ENCODE measurements at places on chromosomes 1 and 21.
A peak's percentile ranks its signal among the peaks of the same experiment; 100 is the strongest.

DNA sequence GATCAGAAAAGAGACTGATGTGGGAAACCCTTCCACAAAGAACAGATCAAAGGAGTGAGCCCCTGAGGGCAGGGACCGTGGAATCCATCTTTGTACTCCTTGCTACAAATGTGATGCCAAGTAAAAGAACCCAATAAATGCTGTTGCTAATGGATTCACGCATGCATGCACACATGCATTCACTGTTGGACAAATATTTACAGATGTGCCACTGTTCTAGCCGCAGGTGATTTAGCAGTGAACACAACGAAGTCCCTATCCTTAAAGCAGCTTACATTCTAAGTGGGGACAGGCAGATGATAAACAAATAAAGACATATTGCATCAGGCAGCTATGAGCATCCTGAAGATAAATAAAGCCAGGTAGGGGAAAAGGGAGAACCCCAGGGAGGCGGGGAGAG, 67.8 kb downstream of the ITPKB start:
- peaks cover 26% of the 10 kb centered on the region for H3K4me1 ChIP-seq

DNA sequence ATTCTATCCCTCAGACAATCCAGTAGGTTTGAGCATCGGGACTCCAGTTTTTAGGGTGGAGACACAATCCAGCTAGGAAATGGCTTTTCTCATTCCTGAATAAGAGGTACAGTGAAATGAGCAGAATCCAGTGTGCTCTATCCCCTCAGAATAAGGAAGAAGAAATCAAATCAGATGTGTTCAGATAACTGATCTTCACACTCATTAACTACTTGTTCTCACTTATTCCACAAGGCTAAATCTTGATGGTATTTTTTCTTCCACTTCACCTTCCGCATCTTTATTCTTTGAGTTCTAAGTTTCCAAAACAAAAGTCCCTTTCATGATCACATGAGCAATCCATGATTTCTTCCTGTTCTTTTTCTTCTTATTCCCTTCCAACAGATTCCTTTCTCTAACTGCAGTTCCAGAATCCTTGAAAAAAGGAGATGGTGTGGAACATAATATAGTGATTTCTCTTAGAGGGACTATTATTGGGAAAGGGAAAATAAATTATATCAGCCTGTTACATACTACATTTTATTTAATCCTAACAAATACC, 1.7 kb downstream of the SYT11 start:
- H3K36me3 ChIP-seq: peaks cover 3% of the 10 kb centered on the region
- H3K27me3 ChIP-seq: no peaks in the 10 kb centered on the region
- no peak overlapping the region for H3K4me3 ChIP-seq
- H3K27ac ChIP-seq: no peak overlapping the region

DNA sequence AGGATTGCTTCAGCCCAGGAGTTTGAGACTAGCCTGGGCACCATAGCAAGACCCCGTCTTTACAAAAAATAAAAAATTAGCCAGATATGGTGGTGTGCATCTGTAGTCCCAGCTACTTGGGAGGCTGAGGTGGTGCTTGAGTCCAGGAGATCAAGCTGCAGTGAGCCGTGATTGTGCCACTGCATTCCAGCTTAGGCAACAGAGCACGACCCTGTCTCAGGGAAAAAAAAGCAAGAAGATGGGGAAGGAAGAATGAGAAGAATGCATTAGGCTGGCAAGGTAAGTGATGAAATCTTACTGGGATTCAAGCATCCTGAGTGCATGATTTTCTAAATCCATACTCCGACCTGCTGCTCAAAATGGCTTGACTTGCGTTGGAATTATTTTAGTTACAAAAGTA, 6.8 kb downstream of the PCP4L1 start:
- no peak overlapping the region for H3K4me3 ChIP-seq
- H3K4me1 ChIP-seq: no peaks in the 10 kb centered on the region
- no peaks in the 10 kb centered on the region for H3K36me3 ChIP-seq
- H3K27me3 ChIP-seq: peaks cover 15% of the 10 kb centered on the region

GRCh38 chr1:89908672-89909436, 86.1 kb upstream of the ZNF326 start:
- DNase-seq: no peak
- H3K27me3 ChIP-seq: no peaks in the 10 kb centered on the region
- H3K4me3 ChIP-seq: no peak overlapping the region
- no peak overlapping the region for H3K27ac ChIP-seq

DNA sequence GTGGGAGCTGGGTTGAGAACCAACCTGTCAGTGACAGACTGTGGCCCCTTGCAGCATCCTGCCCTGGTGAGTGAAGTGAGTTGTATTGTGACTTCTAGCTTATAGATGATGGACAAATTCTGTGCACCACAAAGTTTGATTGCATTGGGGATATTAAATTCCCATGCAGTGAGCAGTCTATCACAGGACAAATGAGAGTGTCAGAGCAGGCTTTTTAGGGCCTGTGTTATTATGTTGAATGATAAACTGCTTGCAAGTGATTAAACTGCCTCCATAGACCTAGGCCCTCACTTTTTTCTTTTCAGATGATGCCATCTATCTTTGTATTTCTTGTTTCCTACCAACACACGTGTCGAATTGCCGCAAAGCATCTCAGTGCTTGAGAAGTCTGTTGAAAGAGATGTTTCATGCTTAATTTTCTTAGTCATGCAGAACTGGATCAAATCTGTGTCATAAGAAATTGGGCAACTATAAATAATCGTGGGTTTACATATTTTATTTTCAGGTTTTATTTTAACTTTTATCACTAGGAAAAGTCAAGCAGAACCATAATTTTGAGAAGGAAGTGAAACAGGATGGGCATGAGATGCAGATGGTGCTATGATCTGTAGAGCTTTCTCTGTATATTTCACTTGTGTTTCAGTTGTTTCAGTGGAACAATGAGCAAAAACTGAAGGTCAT, 199.2 kb downstream of the S1PR1 start:
- H3K27me3 ChIP-seq: no peaks in the 10 kb centered on the region
- peak overlapping the region; percentile 1 for H3K27ac ChIP-seq
- H3K4me3 ChIP-seq: no peak overlapping the region
- no peak for DNase-seq

GRCh38 chr1:197521118-197521739, 253.2 kb downstream of the CRB1 start:
- no peaks in the 10 kb centered on the region for H3K36me3 ChIP-seq
- H3K27me3 ChIP-seq: no peaks in the 10 kb centered on the region
- no peak overlapping the region for H3K27ac ChIP-seq
- peak; percentile 31 for DNase-seq
- no peak overlapping the region for H3K4me3 ChIP-seq

DNA sequence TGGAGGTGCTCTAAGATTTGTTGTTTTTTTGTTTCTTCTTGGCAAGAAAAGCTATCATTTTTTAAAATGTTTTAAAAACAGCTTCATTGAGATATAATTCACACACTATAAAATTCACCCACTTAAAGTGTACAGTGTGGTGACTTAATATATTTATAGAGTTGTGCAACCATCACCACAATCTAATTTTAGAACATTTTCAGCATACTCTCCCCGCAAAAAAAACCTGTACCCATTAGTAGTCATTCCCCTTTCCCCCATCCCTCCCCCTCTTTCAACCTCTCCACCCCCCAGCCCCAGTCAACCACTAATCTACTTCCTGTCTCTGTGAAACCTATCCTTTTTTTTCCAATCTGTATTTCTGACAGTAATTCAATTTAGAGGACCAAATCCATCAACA, 30.6 kb downstream of the ZC3H11B start:
- no peak overlapping the region for H3K4me3 ChIP-seq
- H3K27ac ChIP-seq: no peak overlapping the region
- no peaks in the 10 kb centered on the region for H3K27me3 ChIP-seq
- H3K36me3 ChIP-seq: no peaks in the 10 kb centered on the region
- DNase-seq: no peak
- no peaks in the 10 kb centered on the region for H3K4me1 ChIP-seq

- no peaks in the 10 kb centered on the region for H3K4me1 ChIP-seq
- no peak overlapping the region for H3K27ac ChIP-seq
- no peaks in the 10 kb centered on the region for H3K36me3 ChIP-seq
- DNase-seq: no peak
- H3K27me3 ChIP-seq: no peaks in the 10 kb centered on the region
These were observed 146.0 kb downstream of the RERE start for GRCh38 chr1:8671306-8671917.

GRCh38 chr1:66998972-66999371, 55.0 kb downstream of the SLC35D1 start:
- DNase-seq: no peak
- H3K27me3 ChIP-seq: no peaks in the 10 kb centered on the region
- peaks cover 8% of the 10 kb centered on the region for H3K4me1 ChIP-seq
- no peak overlapping the region for H3K4me3 ChIP-seq

GRCh38 chr1:12488666-12489354, 129.2 kb downstream of the DHRS3 start:
- peaks cover 6% of the 10 kb centered on the region for H3K36me3 ChIP-seq
- no peak overlapping the region for H3K4me3 ChIP-seq
- no peak overlapping the region for H3K27ac ChIP-seq
- no peaks in the 10 kb centered on the region for H3K27me3 ChIP-seq

DNA sequence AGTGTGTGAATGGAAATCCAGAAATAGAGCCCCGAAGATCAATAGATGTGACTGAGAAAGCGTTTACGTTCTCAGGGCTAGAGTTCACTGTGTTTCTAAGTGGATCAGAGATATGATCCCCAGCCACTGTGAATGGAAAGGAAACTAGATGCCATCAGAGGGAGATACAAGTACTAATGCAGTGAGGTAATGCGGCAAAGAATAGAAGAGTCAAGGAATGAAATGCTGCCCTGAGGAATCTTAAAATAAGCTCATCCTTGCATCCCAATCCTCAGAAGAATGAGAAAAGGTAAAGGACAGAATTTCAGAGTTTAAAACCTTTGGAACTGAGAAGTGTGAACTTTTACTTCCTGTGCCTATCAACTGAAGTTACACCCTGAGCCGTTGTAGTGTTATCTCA, 165.5 kb upstream of the ESRRG start:
- H3K27me3 ChIP-seq: no peaks in the 10 kb centered on the region
- no peak overlapping the region for H3K4me3 ChIP-seq
- H3K27ac ChIP-seq: no peak overlapping the region
- H3K36me3 ChIP-seq: no peaks in the 10 kb centered on the region

Measured in DND-41 (cell line).